Effector memory CD4-positive, alpha-beta T cell (primary cell): ENCODE measurements at places on chromosomes 13 and 19.
A peak's percentile ranks its signal among the peaks of the same experiment; 100 is the strongest.

DNA sequence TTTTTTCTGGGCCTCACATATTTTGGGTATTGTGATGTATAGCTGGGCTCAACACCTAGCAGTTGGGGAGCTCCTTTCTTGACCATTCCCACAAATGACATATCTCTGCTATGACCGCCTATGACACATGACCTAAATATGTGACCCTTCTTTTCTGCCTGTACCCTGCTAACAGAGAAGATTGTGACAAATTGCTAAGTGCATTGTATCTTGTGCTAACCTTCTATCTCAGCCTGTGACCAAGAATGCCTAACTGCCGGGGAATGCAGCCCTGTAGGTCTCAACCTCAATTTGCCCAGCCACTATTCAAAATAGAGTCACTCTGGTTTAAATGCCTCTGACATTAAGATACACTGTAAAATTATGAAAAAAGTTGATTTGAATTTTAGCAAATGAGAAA lies 6.8 kb upstream of the ZNF429 start:
- DNase-seq, result no peak

DNA sequence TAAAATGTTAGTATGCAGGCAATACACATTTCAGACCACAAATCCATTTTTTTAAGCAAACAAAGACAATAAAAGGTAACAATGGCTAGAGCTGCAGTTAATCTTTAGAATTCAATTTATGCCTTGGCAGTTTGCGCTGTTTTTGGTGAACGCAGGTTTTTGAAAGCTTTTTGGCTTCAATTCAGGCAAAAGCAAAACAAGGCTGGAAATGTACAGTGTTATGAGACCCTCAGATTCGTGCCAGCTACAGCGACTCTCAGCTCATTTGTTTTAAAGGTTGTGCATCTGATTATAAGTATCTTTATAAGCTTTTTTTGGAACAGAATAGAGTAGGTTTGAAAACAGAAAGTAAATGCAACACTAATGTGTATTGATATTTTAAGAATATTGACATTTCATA lies 63.6 kb upstream of the SOX1 start:
- no peak for DNase-seq

DNA sequence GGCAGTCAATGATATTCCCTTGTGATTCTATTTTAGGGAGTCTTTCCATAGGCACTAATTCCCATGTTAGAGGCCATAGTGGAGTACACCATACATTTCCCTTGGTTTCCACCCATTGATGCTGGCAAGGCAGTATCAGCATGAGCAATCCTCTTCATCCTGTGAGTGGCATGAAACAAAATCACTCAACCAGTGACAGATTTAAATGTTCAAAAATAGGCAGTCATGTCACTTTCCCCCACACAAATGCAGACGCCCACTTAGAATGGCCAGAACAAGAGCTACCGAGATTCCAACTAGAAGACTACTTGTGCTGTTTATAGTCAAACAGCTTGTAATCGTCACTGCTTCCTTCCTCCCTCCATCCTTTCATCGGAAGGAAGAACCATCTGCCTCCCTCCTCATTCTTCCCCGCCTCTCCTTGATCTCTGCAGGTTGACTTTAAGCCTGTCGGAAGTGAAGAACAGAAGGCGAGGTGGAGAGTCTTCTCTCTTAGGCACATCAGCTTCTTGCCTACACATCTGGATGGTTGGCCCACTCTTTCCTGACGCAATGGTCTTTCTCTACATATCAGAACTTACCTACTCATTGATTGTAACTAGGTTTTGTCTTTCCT lies 22.6 kb downstream of the RASL11A start:
- no peak for DNase-seq

DNA sequence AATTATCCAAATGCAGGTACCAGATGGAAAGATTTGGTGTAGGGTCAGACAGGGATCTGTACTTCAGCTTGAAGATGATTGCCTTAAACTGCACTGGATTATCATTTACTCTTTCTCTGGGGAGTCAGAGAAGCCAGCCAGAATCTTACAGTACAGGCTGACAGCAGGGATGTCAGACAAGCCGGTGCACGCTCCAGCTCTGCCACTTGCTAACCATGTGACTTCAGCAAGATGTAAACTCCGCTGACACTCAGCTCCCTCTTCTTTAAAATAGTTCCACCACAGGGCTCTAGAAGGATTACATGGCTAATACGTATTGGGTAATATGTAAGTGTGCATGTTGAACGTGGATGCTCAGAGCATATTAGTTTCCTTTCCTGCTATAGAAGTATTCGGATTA lies 251.4 kb upstream of the MAB21L1 start:
- no peak for DNase-seq

DNA sequence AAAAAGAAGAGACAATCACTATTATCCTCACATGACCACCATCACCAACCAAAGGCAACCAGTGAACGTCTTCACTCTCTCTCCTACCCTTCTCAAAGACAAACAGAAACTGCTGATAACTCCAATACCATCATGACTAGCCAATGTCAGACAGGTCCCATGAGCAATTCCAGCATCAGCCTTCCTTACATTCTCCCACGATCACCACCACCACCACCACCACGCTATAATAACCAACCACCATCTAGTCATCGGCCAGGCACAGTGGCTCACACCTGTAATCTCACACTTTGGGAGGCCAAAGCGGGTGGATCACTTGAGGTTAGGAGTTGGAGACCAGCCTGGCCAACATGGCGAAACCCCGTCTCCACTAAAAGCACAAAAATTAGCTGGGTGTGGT lies 3.9 kb downstream of the MYO1F start:
- no peak for DNase-seq

DNA sequence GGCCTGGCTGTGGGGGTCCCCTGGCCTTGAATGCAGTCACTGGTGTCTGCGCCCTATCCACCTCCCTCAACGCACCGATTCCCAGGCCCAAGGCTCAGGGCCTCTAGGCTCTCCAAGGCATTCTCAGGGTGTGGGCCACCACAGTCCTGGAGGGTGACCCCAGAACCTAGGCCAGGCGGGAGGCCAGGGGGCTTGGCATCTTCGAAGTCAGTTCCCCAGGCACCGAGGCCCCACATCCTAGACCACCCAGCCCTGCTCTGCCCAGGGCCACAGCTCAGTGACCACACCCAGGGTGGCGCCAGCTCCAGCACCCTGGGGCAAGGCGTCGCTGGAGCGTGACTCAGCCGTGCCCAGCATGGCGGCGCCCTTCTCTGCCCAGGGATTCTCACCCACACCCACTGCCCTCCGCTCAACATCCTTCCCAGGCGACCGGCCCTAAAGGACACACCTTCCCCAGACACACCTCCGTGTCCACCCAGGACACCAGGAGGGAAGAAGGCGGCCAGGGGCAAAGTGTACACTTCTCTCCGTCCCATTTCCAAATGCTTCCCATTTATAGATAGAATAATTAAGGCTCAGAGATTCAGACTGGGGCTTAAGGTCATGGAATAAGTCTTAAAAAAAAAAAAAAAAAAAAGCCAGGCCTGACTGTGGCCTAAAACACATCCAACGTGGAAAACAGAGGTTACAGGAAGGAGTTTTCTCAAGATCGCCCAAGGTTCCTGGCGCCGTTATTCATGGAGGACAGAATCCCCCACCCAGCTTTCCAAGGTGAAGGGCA lies 36.4 kb upstream of the NANOS3 start:
- peak; percentile 47 for DNase-seq

GRCh38 chr19:5679289-5680083 lies 830 bp downstream of the MICOS13 start:
- no peak for DNase-seq

- no peak for DNase-seq
These were observed 71.8 kb downstream of the CAB39L start for GRCh38 chr13:49371943-49372613.

DNA sequence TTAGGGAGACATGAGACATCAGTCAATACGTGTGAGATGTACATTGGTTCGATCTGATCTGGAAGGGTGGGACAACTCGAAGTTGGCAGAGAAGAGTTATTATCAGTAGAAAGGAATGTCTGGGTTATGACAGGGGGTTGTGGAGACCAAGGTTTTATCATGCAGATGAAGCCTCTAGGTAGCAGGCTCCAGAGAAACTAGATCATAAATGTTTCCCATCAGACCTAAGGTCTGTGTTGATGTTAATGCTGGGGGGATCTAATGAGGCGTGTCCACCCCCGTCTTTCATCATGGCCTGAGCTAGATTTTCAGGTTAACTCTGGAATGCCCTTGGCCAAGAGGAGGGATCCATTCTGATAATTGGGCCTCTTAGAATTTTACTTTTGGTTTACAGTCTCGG lies 187.0 kb upstream of the KL start:
- no peak for DNase-seq

- DNase-seq, result no peak
These were observed 420.8 kb upstream of the GPC6 start for GRCh38 chr13:92805766-92806165.

- no peak for DNase-seq
These were observed 2.0 kb upstream of the GRK1 start for GRCh38 chr13:113664751-113665596.

DNA sequence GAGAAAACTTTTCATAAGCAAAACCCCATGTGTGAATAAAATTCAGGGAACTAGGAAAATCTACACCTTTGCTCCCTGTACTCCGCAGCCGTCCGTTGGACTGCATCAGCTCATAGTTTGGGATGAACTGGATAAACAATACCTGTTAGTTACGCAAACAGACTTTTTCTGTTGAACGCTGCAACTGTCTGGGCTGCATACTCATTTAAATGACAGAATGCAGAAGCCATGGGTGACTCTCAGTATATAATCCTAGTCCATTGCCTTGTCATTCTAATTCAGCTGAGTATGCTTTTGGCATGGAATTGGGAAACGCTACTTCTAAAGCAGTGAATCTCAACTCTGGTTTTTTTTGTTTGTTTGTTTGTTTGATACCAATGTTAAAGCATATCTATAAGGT lies 151.6 kb downstream of the SLITRK1 start:
- no peak for DNase-seq

DNA sequence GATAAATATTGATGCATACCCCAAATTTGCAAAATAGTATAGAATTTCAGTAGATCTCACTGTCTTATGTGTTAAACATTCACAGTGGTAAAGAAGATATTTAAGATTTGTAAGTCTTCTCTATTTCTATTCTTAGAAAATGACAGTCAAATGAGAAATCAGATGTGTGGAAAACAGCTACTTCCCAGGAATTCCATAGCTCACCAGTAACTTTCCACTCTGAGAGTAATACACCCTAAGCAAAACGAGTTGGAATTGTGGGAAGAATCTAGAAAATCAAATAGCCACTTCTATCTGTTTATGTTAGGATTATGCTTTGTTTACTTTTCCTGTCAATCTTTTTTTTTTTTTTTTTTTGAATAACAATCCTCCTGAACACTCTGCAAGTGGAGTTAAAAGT lies 69.1 kb downstream of the FLT1 start:
- DNase-seq, result no peak

DNA sequence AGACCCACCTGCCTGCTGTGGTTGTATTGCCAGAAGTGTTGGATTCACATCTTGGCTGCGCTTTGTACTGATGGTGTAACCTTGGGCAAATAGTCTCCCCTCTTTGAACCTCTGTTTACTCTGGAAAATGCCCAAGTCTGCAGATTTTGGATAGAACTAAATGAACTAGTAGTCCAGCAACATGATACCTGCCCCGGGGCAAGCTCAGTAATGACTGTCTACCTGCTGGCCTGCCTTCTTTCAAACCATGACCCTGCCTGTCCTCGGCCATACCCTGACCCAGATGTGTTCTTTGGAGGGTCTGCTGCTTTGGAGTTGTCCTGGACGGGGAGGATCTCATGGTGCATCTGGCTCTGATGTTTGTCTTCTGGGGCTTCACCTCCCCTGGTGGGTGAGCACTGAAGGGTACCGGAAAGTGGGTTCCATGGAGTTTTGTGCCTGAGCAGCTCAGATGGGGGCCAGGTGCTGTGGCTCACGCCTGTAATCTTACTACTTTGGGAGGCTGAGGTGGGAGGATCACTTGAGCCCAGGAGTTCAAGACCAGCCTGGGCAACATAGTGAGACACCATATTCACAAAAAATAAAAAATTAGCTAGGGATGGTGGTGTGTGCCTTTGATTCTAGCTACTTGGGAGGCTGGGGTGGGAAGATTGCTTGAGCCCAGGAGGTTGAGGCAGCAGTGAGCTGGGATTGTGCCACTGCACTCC lies 59.5 kb downstream of the TNFRSF19 start:
- no peak for DNase-seq

GRCh38 chr19:47230054-47230920 lies 712 bp downstream of the BBC3 start:
- DNase-seq, result peak; percentile 86

- DNase-seq, result no peak
These were observed 968.8 kb downstream of the TUBA3C start for GRCh38 chr13:18212873-18213272.

GRCh38 chr13:61830475-61830874 lies 414.8 kb upstream of the PCDH20 start:
- DNase-seq, result no peak

- peak; percentile 64 for DNase-seq
These were observed 42.0 kb upstream of the NFIC start for GRCh38 chr19:3324405-3324856.

DNA sequence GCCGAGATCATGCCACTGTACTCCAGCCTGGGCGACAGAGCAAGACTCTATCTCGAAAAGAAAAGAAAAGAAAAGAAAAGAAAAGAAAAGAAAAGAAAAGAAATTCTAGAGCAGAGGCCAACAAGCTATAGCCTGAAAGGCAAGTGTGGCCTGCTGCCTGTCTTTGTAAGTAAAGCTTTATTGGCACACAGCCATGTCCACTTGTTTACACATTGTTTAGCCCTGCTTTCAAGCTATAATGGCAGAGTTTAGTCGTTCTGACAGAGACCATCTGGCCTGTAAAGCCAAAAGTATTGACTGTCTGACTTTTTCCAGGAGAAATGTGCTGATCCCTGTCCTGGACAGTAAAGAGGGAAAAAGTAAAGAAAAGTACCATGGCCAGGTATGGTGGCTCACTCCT lies 18.3 kb downstream of the NWD1 start:
- no peak for DNase-seq

DNA sequence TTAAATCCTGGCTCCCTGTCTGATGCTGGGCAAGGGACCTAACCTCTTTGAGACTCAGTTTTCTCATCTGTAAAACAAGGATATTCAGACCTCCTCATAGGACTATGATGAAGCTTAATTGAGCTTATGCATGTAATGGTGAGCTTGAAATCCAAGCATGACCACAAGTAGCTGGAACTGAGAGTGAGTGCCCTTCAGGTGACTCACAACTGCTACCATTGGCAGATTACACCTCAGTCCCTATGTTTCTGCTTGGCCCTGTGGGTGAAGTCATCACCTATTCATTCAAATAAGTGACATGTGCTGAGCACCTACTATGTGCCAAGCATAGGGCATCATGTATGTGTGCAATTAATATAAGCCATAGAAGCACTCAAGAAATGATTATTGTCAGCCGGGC lies 25.7 kb downstream of the NOVA2 start:
- no peak for DNase-seq

DNA sequence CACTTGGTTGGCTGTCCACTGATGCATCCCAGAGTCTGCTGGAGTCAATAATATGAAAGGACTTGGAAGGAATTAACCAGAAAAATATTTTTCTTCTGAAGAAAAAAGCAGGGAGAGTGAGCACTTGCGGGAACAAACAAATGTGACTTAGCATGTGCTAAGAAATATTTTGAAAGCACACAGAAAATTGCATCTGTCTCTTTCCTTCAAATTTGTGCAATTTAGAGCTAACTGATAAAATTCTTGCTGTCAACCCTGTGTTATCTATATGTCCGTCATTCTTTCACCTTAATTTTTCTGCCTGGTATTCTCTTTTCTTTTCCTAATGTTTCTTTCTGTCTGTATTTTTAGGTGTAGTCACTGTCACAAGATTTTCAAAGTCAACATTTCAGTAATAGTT lies 852.6 kb downstream of the PCDH9 start:
- DNase-seq, result no peak
